ENCODE measurements at places on chromosomes 6 and 20.

DNA sequence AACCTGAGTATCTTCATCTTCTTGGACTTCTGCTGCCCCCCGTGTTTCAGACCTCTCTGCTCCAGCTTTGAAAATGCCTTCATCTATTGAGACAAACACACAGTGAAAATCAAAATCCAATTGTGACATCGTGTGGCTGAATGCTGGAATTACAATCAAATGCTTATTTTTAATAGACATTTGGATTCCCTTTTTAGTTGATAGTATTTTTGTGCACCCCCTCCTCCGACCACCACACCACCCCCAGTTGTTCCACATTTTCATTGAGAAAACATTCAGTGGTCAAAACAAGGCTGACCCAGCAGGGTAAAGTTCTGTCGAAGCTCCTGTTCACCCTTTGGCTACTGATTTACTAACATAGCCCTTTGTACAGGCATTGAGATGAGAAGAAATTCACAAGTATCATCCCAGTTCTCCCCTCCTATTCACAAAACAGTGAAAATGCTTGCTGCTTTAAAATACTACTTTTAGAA, 79.0 kb downstream of the NRSN1 start:
- ATAC-seq = peak; percentile 85

GRCh38 chr6:3061501-3061941, 6.8 kb upstream of the RIPK1 start:
- ATAC-seq = no peak

- no peak for ATAC-seq
These were observed 193.6 kb upstream of the CST7 start for GRCh38 chr20:24755411-24755922.

GRCh38 chr6:137976430-137976829, 109.4 kb downstream of the TNFAIP3 start:
- ATAC-seq = no peak

DNA sequence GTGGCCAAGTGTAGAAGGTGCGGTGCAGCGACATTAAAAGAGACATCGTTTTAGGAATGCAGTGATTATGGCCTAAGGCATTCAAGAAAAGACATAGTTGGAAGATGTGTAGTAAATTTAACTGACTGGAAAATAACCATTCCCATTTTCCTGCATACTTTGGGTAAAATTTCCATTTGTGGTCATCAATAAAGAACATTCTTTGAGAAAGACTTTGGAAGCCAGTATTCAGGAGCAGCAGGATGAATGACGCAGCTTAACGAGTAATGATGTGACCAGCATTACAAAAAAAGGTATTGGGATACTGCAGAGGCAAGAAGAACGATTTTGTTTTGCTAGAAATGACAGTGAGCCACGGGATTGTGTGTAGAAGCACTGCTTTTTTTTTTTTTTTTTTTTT, 7.0 kb upstream of the RWDD1 start:
- ATAC-seq = peak; percentile 28

GRCh38 chr6:149235130-149235561, 82.4 kb upstream of the TAB2 start:
- ATAC-seq = no peak

- no peak for ATAC-seq
These were observed 69.1 kb downstream of the FOXA2 start for GRCh38 chr20:22515264-22515663.

- no peak for ATAC-seq
These were observed 87.9 kb upstream of the BEND6 start for GRCh38 chr6:56866917-56867522.

DNA sequence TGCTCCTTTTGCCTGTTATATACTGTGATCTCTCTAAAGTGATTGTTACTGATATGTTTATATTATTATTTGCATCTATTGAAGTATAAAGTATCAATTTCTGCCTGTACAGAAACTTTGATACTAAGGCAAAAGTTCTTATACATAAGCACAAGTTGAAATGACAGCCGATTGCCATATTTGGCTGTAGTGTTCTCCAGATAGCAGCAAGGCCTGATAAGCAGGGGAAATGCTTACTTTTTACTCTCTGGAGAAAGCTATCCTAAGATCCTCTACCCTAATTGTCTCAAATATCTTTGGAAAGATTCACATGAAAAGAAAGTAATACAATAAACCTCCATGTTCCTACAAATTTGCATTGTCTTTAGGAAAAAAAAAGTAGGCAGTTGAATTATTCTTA, 31.4 kb downstream of the SENP6 start:
- ATAC-seq = no peak

GRCh38 chr6:100724696-100725095, 156.4 kb downstream of the ASCC3 start:
- peak; percentile 27 for ATAC-seq

DNA sequence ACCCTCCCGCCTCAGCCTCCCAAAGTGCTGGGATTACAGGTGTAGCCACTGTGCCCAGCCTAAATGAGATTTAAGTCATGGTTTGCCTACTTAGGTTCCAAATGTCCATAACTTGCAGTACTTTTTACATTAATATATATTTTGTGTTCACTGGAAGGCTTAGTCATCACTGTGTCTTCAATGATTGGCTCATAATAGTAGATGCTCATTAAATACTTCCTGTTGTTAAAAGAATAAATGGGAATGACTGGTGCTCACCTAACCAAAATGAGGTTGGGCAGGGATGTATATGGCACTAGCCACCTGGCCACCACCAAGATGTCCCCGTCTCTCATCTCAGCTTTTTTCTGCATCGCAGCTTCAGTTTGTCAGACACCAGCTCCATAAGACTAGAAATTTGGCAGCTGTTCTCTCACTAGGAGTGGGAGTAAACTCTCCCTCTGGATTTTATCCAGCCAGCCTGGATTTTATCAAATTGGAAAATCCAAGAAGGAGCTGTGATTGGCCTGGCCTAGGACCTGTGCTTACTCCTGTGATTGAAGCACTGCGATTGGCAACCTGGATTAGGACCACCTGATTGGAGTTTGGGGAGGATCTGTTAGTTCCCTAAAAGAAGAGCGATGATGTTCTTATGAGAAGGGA, 1.1 kb upstream of the GLO1 start:
- no peak for ATAC-seq

- peak; percentile 52 for ATAC-seq
These were observed 33.7 kb upstream of the ADGRF1 start for GRCh38 chr6:47075741-47076421.

DNA sequence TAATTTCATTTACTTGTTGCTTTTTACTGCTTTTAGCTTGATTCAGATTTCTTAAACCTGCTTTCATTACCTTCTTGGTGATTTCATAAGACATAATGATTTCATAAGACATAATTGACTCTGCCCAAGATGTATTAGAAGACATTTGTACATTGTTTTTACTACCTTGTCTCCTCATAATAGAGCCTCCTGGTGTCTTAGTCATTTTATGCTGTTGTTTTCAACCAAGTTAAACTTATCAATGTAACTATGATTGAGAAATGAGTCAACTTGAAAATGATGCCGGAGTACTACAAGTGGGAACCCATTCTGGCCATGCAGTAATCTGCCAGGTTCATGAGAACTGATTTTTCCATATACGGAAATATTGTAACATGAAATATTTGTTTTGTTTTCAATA, 573.6 kb downstream of the MMUT start:
- ATAC-seq = no peak

DNA sequence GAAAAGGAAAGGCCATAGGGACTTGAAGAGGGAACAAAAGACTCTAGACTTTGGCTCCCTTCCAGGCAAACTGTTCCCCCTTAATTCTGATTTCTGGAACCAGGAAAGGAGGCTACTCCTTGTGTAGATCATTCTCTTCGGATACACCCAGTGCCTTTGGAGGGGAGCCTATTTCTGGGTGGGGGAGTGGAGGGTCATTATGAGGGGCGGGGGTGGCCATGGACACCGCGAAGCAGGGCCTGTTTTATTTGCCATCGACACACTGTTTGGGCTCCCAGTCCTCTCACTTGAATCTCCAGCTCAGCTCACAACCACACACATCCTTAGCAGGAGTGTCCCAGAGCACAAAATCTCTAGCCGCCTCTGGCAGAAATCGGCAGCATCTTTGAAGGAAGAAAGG, 132.3 kb downstream of the PXDC1 start:
- ATAC-seq = no peak

DNA sequence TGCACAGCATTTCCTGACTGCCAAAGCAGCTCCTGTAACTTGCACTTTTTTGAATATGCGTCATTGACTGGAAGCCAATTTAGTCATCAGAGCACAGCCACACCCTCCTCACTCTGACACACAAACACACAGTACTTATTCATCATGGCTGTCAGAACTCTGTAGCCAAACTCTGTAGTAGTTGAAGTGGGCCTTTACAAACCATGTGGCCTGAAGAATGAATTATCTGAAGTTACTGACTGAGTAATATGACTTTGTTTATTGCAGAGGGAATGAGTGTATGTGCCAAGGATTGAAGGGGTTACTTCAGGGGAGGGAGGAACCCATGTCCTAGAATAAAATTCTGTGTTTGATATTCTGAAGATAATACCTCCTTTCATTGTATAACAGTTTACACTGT, 102.7 kb downstream of the FIG4 start:
- ATAC-seq = peak; percentile 87

DNA sequence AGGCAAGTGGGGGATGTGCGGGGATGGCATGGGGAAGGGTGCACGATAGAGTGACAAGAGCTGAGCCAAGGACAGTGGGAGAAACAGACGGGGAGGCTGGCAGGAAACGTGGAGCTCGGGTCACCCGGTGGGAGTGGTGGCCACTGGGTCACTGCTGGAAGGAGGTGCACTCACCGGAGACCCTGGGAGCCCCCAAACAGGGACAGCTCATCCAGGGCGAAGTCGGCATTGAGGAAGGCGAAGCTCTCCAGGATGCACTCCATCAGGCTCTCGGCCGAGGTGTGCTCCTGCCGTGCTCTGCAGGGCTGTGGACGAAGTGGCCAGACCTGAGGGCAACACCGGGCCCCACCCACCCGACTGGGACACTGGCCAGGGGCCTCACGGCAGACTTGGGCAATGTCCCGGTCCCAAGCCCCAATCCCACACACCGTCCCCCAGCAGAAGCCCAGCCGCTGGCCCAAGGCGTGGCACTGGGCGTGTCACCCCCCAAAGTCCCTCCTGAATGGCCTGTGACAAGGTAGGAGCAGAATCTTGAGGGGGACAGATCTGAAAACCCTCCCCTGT, 87.3 kb downstream of the PTPN1 start:
- no peak for ATAC-seq

DNA sequence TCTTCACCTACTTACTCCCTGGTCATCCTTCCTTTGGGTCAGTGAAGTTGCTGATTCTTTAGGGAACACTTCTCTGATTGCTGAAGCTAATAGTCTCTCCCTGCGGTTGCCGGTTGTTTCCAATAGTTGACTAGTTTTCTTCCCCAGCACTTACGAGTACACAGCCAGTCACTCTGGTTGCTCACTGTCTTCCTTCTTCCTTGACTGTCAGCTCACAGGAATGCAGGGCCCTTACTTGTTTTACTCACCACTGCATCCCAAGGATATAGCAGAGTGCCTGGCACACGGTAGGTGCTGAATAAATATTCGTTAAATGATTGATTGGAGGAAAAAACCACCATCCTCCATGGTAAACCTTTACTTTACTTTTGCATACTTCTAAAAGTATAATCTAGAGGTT, 345.0 kb downstream of the QKI start:
- no peak for ATAC-seq

DNA sequence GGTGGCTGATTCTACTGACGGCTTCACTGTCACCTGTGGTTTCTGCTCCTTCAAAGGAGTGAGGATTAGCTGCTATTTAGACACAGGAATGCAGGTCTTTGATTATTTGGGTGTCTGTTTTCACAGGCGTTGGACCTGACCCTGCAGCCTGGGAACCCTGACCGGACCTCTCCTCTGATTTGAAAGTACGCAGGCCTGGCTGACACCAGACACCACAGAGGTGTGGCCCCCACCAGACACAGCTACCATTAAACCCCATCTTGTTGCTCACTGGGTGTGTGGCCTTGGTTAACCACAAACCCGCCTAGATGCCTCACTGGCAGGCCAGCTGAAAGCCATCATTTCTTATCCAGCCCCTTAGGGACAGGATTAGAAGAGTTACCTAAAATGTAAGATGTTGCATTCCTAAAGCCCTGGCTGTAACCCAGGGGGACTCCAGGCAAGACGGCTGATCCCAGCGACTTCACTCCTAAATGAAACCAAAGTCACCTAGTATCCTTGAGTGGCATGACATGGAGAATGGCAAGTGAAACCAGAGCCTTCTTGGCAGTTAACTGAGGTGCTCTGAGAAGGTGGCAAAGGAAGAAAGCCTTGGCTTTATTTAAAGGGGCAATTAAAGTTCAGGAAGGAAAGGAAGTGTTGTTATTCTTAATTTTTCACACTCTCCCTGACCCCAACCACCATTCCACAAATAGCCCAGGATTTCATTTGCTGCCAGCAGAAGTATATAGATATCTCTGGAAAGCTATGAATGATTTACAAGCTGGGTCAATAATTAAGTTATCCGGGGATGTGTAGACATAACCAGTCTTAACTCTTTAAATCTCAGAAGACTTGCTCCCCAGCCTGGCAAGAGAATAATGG, 169.9 kb downstream of the QRSL1 start:
- no peak for ATAC-seq

DNA sequence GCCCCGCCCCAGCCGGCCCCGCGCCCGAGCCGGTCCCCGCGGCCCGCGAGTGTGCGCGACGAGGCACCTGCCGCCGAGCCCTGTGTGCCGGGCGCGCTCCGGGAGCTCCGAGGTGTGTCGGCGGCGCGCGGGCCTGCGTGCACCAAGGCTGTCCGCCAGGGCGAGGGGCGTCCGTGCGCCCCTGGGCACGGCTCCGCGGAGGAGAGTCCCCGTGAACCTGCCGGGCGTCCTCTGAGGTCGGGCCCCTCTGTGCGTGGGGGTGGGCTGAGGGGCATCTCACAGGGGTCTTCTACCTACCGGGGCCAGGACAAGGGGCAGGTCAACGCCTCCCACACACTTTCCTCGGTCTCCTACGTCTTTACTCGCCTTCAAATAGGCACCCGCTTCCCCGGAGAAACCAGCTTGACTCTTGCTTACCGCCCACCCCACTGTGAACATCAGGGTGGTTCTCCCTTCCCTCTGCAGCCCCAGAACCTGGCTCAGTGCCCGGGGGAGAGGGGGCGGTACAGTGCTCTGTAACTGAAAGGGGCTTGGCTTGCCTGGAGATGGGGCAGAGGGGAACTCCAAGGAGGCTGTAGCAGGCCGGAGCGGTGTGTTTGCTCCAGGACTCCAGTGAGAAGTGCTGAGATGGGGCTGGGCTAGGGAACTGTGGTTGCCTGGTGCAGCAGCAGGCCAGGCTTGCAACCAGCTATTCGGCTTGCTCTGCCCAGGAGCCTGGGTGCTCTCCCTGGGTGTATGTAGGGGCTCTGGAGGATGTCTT, at the start of gene SAMD10:
Gene SAMD10, minus strand, starts transcription at position 86 of the 760 bp plus-strand sequence. CDS start 175 bp downstream, outside the sequence.
- ATAC-seq = peak; percentile 56

GRCh38 chr6:156880913-156881312, 103.7 kb downstream of the ARID1B start:
- ATAC-seq = no peak

GRCh38 chr20:64050261-64051032, 1.0 kb upstream of the SOX18 start:
- no peak for ATAC-seq

- ATAC-seq = no peak
These were observed 130.1 kb downstream of the LRRC1 start for GRCh38 chr6:53924821-53925422.

All from motor neuron (in vitro differentiated cells).